GM23248 (cell line): ENCODE measurements at places on chromosomes 1 and 21. TPM values are rescaled to one million over a fixed set of nuclear protein-coding genes. Genes with fewer than 3 reads are reported as not detected.

Gene KCTD3
- total RNA-seq: 25.7 and 32.0 TPM in 2 replicates

Gene TPM3
- 578 and 599 TPM in 2 replicates for total RNA-seq

Gene TLCD4
- not detected in 2 replicates for total RNA-seq

Gene BNIPL
- total RNA-seq: not detected in 2 replicates

Gene TRNAU1AP
- 21.9 and 22.0 TPM in 2 replicates for total RNA-seq

Gene TNFSF4
- total RNA-seq: 4.8 and 6.2 TPM in 2 replicates

Gene C8B
- not detected in 2 replicates for total RNA-seq

Gene OR10Z1
- not detected in 2 replicates for total RNA-seq

Gene COX20
- 21.5 and 21.9 TPM in 2 replicates for total RNA-seq

Gene CFAP45
- not detected in 2 replicates for total RNA-seq

Gene TEX38
- not detected in 2 replicates for total RNA-seq

Gene RRP15
- 4.6 and 5.4 TPM in 2 replicates for total RNA-seq

Gene HES3
- total RNA-seq: not detected in 2 replicates

Gene LINGO4
- total RNA-seq: not detected in 2 replicates

Gene KLHL17
- total RNA-seq: 19.2 and 23.3 TPM in 2 replicates

Gene SRSF11
- 110 and 122 TPM in 2 replicates for total RNA-seq

Gene DRAM2
- 82.5 and 91.4 TPM in 2 replicates for total RNA-seq

Gene GLIS1
- total RNA-seq: 0.22 and 1.0 TPM in 2 replicates

Gene LIN28A
- total RNA-seq: not detected in 2 replicates

Gene POU3F1
- total RNA-seq: not detected in 2 replicates

Gene DTL
- 8.2 and 10.5 TPM in 2 replicates for total RNA-seq

Gene EPHA2
- total RNA-seq: 20.4 and 21.7 TPM in 2 replicates

Gene CELA2A
- total RNA-seq: not detected in 2 replicates

Gene SLC9C2
- total RNA-seq: not detected in 2 replicates

Gene NDUFS5
- total RNA-seq: 257 and 319 TPM in 2 replicates

Gene TBX19
- 1.2 and 2.3 TPM in 2 replicates for total RNA-seq

Gene RGS1
- not detected in 2 replicates for total RNA-seq
